ENCODE measurements at places on chromosomes 4 and X.
A peak's percentile ranks its signal among the peaks of the same experiment; 100 is the strongest.

- DNase-seq = no peak
Measured at GRCh38 chr4:106367072-106367471, 1.5 kb downstream of the GIMD1 start.

GRCh38 chr4:26116057-26116456 lies 202.0 kb downstream of the SMIM20 start:
- no peak for DNase-seq

- no peak for DNase-seq
Measured at GRCh38 chr4:121114756-121115155, 42.4 kb upstream of the NDNF start.

DNA sequence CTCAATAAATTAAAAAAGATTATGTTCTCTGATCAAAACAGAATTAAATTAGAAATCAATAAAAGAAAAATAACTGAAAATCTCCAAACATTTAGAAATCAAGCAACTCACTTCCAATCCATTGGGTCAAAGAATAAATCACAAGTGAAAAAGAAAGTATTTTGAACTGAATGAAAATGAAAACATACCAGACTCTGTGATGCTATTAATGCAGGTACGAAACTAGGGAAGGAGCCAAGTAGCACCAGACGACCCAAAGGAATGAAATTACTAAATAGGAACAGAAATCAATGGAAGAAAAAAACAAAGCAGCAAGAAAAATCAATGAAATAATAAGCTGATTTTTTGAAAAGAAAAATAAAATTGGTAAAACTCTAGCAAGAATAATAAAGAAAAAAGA lies 15.4 kb downstream of the CCDC110 start:
- DNase-seq = no peak

GRCh38 chr4:89293299-89293698 lies 14.3 kb downstream of the GPRIN3 start:
- DNase-seq = no peak

DNA sequence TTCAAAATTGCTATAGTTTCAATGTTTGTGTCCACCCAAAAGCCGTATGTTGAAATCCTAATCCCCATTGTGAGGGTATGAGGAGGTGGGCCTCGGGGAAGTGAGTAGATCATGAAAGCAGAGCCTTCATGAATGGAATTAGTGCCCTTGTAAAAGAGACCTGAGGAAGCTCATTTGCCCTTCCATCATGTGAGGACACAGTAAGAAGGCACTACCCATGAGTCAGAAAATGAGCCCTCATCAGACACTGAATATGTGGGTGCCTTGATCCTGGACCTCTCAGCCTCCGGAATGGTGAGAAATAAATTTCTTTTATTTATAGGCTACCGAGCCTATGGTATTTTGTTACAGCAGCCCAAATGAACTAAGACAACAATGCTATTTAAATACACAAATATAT lies 57.7 kb upstream of the EFHC2 start:
- no peak for DNase-seq

DNA sequence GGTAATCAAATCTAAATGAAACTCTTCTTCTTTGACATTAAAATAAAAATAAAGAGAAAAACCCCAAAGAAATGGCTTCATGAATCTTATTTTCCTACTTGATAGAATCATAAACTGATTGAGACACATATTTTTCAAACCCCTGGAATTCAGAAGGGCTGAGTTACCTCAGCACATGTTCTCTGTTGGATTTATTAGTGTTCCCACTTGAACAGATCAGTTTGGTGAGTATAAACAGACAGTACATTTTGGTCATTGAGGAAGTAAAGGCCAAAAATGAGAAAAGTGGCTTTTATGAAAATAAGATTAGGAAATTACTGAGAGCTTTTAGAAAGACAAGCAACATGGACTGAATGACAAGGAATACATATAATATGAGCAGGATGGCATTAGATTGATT lies 620.4 kb downstream of the ANKRD50 start:
- DNase-seq = no peak

- DNase-seq = no peak
Measured at GRCh38 chr4:124429746-124430250, 282.7 kb downstream of the ANKRD50 start.

DNA sequence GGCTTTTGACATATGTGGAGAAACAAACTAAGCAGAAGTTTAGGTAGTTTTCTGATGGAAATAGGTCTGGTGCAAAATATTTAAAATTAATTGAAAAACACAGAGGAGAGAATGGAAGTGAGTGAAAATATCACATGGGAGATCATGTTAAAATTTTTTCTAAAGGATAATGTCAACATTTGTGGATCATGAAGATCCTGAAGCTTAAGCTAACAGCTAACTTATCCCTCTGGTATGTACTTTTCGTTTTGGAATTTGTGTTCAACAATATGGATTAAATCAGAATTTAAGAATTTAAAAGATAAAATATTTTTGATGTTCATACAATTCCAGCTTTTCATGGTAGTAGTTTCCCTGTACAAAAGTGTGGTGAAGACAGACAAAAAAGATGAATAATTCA lies 572.8 kb upstream of the FAM241A start:
- DNase-seq = no peak

DNA sequence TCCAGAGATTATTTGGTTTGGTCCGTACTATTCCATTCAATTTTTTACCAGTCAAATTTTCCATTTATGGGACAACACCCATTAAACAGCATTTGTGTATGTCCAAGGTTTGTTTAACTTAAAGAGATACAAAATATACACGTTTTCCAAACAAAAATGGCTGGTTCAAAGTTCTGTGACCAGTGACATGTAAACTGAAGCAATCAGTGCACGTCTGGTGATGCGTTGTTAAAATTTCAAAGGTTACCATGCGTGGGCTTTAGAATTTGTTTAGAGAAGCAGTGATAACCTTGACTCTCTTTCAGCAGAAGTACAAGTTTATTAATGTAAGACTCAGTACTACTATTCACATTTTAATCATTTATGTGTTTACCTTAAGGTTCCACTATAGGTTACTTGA lies 25.2 kb upstream of the ALB start:
- DNase-seq = no peak

- DNase-seq = peak; percentile 6
Measured at GRCh38 chr4:110184140-110184790, 14.2 kb downstream of the ELOVL6 start.

DNA sequence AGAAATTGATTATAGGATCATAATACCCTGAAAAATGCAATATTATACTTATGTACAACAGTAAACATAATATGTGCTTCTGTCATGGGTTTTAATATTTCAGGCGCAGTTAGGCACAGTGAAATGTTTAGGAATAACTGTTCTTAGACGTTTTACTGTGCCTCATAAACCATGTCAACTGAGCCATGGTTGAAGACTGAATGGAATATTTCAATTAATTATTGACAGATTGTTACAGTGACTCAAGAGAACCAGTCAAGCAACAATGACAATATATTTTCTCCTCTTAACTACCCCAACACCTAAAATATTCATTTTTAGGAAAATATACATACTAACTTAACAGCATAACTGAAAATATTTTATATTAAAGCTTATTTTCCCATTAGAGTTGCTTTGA lies 852.7 kb upstream of the FRG1 start:
- DNase-seq = no peak

GRCh38 chr4:141465171-141465570 lies 171.2 kb upstream of the IL15 start:
- no peak for DNase-seq

- no peak for DNase-seq
Measured at GRCh38 chr4:100968046-100968445, 379.3 kb downstream of the PPP3CA start.

GRCh38 chr4:66555301-66555700 lies 885.0 kb upstream of the EPHA5 start:
- no peak for DNase-seq

DNA sequence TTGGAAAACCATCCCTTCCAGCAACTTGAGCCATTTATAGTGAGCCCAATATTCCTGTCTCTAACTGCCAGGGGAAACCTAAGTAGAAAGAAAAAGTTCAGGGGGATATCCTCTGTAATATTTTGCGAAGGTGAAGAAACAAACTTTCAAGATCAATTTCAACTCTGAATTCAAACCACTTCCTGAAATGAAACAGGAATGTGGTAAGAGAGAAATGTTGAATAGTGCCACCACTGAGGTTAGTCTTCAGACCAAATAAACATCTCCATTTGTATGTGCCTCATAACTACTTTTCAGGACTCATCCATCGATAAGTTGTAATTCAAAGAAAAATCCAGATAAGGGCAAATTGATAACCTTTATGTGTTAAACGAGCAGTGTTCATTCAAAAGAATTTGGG lies 128.7 kb downstream of the GABRB1 start:
- peak; percentile 81 for DNase-seq

GRCh38 chrX:12159799-12160198 lies 21.5 kb downstream of the FRMPD4 start:
- DNase-seq = no peak

- DNase-seq = no peak
Measured at GRCh38 chr4:84028340-84028739, 470.8 kb downstream of the NKX6-1 start.

DNA sequence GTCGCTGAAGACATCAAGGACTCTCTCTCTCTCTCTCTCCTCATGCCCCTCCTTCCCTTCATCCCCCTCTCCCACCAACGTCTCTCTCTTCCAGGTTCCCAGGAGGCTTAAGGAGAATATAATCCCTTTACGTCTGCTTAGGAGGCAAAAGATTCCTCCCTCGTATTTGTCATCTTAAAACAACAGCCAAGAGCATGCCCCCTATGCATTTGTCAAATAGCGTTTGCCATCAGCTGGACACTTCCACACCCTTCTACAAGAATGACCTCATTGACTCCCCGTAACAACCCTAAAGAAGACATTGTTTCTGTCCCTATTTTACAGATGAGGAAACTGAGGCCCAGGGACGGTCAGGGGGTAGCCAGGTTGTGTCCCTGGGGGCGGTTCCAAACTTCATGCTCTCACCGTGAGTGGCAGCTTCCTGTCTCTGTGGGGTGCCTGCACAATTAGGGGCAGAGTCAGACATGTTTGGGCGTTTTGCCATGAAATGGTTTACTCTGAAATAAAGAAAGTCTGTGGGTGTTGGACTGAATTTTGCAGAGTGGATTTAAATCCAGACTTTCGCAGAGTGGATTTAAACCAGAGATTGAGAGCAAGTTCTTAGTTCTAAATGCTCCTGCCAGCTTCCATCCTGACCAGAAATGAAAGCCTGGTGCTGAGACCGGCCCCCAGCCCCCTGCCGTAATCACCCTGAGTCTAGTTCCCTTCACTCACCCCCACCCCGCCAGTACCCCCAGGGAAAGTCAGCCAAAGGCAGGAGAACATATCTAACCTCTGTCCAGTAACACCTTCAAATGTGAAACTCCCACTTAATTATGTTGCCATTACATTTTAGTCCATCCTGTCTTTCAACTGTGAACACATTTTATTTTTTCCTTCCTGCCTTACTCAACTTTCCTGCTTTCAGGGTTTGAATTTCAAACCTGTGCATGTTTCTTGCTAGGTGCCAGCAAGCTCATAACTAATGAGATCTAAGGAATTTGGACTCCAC lies 44.3 kb upstream of the TBL1X start:
- no peak for DNase-seq

- DNase-seq = no peak
Measured at GRCh38 chrX:110173192-110174175, 144.4 kb downstream of the AMMECR1 start.

DNA sequence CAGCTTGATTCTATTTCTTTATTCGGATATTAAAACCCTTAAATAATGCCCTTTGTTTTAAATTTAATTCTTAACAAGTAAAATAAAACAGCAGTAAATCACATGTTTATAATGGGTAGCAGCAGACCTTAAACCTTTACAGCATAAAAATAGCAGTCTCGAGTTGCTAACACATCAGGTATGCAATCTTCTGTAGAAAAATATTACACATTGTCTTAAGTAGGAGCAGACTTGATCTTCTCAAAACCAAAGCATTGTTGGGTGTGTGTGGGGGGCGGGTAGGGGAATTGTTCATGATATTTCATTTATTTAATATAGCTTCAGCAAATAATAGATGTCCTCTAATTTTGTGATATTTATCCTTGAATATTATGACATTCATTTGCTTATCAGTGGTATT lies 331.4 kb downstream of the PCDH7 start:
- DNase-seq = no peak

DNA sequence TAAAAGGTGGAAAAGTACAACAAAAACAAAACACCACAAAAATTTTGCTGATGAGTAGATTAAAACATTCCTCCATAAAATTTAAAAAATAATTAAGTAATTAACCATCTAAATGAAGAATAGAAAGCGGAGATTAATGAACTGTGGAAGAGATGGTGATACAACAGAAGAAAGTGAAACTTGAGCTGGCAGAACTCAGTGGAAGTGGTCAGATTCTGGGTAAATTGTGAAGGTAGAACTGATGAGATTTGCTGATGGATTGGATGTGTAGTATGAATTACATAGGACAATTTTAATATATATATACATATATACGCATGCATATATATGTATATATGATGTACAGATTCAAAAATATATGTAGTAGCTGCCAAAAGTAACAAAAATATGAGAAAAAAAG lies 73.9 kb downstream of the AMOT start:
- no peak for DNase-seq

- no peak for DNase-seq
Measured at GRCh38 chr4:8912089-8912455, 40.4 kb upstream of the HMX1 start.

- DNase-seq = no peak
Measured at GRCh38 chrX:45360571-45360970, 159.9 kb upstream of the DIPK2B start.

DNA sequence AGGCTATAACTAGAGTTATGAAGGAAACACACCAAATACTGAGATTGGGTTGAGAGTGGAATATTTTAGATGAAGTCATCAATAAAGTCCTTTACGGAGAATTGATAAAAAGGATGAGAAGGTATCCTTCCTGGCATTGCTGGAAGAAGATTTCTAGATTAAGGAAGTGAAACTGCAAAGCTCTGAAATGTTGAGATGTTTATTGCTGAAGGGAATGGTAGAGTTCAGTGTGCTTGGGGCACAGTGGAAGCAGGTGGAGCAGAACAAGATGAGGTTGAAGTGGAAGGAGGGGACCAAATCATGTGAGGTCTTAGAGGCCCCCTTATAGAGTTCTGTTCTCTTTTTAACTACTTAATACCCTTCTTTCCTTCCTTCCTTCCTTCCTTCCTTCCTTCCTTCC lies 848.5 kb downstream of the RAB28 start:
- no peak for DNase-seq

GRCh38 chrX:46683048-46683447 lies 75.9 kb downstream of the SLC9A7 start:
- no peak for DNase-seq

- peak; percentile 95 for DNase-seq
Measured at GRCh38 chr4:129342819-129343408, 247.0 kb downstream of the C4orf33 start.

GRCh38 chr4:2583517-2583916 lies 47.1 kb downstream of the FAM193A start:
- DNase-seq = no peak
